ENCODE measurements at places on chromosomes 3 and 15.

DNA sequence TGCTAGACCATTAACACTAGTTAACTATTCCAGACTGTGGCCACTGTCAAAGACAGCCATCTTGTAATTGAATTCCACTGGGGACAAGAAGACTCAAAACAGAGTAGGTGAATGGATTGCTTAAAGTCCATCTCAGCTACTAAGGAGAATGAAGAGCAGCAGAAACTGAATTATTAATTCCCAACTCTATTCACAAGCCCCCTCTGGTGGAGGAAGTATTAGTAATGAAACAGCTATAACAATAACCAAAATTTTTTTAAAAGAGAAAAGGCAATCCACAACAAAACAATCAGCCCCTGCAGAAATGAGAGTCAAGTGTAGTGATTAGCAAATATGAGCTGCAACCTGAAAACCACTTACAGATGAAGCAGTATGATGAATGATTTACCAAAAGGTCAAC lies 302.8 kb downstream of the FHIT start:
- no peak for DNase-seq

DNA sequence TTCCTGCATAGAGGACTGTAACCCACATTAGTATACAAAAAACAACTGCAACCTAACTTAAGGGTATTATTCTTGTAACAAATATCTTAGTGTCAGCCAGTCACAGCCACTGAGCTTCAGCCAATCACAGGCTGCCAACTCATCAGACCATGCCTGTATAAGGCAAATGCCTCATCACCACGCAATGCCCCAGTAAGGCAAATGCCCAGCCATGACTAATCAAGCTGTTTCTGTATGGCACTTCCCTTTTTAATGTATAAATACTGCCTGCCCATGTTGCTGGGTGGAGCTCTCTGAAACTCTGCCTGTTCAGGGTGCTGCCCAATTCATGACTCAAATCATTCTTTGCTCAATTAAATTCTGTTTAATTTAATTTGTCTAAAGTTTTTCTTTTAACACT lies 18.4 kb upstream of the GABRA5 start:
- DNase-seq: no peak

DNA sequence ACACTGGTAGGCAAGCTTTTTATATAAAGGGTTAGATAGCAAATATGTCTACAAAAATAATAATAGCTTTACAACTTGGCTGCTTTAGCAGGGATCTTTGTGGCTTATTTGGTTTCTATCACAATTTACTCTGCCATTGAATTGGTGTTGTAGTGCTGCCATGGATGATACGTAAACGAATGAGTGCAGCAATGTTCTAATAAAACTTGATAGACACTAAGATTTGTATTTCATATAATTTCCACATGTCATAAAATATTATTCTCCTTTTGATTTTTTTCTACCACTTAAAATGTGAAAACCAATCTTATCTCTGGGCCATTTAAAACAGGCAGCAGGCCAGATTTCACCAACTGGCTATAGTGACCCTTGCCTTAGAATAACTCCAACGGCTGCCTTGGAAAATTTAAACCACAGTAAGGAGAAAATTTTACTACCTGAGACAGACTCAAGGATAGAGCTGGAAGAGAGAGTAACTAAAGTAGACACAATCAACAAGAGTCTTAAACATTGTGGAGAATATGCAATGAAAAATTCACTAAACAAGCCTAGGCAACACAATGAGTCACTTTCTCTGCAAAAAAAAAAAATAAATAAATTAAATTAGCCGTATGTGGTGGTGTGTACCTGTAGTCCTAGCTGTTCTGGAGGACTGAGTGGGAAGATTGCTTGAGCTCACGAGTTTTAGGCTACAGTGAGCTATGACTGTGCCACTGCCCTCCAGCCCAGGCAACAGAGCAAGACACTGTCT lies 8.1 kb downstream of the NPHP3 start:
- DNase-seq: no peak

DNA sequence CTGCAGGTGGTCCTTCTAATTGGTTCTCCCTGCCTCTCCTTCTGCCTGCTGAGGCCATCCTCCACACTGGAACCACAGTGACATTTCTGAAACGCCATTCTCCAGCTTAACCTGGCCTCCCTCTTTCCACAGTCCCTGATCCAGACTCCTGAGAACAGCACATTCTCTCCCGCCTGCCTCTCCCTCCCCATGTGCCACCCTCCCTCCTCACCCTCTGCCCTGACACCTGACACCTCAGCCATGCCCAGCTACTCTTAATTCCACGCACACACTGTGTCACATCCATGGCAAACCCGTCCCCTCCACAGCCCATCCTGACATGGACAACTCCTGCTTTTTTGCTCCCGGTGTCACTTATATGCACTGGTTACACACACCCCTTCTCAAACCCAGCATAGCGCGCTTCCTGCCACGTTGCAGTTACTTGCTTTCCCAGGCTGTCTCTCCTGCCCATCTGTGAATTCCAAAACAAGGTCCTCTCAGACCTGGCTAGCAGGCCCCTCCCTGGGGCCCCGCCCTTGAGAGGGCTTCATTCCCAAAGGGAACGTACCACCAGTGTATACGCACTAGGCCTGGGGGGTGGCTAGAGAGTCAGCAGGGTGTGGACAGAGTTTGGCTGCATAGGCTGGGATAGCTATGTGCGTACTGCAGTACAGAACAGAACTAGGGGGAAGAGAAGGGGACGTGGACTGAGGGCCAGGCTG lies 92.7 kb upstream of the BLM start:
- DNase-seq: no peak

- DNase-seq: no peak
Measured at GRCh38 chr3:194401346-194401745, 2.3 kb upstream of the GP5 start.

DNA sequence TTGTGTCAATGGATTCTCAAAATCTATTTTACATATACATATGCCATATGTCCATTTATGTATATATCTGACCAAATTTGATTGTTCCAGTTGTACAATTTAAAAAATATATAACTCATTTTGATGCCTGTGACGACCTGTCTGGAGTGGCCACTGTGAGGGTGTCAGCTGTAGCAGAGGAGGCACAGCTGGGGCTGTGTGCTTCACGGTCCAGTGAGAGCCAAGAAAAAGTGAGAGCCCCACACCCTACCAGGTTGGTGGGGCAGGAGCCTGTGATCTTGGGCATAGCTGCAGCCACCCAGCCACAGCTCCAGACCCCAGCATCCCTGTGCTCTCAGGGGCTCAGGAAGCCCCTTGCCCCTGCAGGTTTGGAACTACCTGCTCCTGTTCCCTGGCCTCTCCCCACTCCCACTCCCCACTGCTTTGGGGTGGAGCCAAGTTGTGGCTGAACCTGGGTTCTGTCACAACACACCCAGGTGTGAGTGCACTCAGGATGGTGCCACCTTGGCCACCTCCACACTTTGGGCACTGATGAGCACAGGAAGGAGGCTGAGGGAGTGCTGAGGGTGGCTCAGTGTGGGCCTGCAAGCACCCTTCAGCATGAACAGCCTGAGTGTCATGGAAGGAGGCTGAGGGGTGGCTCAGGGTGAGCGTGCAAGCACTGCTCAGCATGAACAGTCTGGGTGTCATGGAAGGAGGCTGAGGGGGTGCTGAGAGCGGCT lies 161.1 kb upstream of the ROBO1 start:
- DNase-seq: no peak

GRCh38 chr3:114756506-114757279 lies 390.4 kb downstream of the ZBTB20 start:
- DNase-seq: no peak

DNA sequence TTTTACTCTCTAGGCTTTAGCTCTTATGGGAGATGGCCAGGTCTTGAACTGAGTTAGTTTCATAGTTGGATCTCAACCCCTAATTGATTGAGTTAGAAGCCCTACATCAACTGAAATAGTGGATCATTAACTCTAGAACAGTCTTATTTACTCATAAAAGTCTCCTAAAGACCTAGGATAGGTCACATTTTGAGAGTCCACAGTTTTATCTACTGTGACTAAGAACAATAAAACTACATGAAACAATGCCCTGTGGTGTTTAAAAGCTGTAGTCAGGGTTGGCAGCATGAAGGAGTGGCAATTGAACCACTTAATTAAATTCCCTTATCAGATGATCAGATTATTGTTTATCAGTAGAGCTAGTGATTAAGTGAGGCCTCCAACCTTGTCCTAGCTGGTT lies 22.2 kb upstream of the IDH2 start:
- DNase-seq: no peak

DNA sequence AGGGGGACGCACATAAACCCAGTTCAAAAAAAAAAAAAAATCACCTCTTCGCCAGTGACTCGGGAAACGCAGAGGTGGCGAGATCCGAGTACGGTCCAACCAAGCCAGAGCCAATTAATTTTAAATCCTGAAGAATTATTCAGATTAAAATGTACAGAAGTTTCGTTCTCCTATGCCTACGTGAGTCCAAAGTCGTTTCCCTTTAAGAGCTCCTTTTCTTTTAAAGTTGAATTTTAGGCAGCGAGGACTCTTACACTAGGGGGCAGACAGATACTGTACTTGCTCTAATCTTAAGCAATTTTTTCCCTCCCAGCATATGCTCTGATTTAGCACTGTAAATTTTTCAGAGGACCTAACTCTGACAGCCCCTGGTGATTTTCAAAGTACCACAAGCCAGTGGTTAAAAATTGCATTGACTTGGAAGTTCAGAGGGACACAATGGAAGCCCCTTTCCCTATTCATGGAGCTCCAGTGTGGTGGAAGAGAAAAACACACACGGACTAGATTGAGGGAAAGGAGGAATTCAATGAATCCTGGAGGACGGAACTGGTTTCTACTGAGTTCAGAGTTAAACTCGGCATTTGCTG lies 3.3 kb upstream of the NR2F2 start:
- DNase-seq: no peak

DNA sequence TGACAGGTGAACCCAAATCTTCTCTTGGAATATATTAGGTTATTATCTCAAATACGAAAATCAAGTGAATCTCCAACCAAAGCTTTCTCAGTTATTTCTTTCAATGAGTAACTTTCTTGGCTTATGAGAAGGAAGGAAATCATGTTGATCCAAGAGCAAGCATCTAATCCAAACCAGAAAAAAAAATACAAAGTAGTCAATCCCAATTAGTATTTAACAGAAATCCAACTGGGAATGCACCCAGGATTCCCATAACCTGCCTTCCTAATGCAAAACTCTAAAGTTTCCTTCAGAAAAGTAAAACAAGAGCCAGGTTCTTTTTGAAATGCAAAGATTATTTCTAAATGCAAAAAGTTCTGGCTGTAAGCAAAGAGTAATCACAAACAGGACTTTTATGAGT lies 289.3 kb downstream of the SHOX2 start:
- no peak for DNase-seq

- DNase-seq: no peak
Measured at GRCh38 chr3:127746400-127747057, 73.8 kb downstream of the ABTB1 start.

DNA sequence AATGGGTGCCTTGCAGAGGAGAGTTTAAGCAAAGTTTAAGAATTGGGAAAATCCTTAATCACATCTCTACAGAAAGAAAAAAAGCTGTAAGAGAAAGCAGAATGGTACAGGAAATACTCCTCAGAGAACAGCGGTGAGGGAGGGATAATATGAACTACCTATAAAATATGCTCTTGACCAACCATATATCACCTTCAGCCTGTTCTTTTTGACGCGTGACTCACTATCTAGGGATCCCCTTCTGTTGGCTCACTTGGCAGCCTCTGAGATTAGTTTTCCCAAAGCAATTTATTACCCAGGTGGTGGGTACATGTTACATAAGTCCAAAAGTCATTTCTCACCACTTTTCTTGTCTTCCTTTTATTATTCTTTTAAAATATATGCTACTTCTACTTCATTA lies 97.7 kb downstream of the CNTN6 start:
- DNase-seq: no peak

DNA sequence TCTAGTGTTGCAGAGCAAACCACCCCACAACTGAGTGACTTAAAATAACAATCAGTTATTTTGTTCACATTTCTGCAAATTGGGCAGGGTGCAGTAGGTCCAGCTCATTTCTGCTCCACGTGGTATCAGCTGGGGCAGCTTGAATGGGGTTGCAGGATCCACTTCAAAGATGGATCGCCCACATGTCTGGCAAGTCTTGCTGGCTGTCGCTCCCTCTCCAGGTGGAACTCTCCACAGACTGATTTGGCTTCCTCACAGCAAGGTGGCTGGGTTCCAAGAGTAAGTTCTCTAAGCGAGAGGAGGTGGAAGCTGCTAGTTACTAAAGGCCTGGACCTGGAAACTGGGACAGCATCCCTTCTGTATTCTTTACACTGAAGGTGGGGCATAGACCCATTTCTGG lies 213.3 kb downstream of the SLC9A9 start:
- DNase-seq: no peak

GRCh38 chr3:101687142-101687931 lies 819 bp upstream of the RPL24 start:
- no peak for DNase-seq
